Activated CD4-positive, alpha-beta T cell treated with anti-CD3 and anti-CD28 coated beads, Interleukin-2, amount 50 U/mL, for 24 hours (primary cell): ENCODE measurements at places on chromosomes 12 and 14.
A peak's percentile ranks its signal among the peaks of the same experiment; 100 is the strongest.

GRCh38 chr14:71533390-71533789 lies 398.8 kb upstream of the RGS6 start:
- no peak for DNase-seq

GRCh38 chr12:124947561-124948398 lies 33.3 kb upstream of the UBC start:
- DNase-seq, result no peak

GRCh38 chr14:76080471-76080870 lies 71.3 kb upstream of the GPATCH2L start:
- no peak for DNase-seq

DNA sequence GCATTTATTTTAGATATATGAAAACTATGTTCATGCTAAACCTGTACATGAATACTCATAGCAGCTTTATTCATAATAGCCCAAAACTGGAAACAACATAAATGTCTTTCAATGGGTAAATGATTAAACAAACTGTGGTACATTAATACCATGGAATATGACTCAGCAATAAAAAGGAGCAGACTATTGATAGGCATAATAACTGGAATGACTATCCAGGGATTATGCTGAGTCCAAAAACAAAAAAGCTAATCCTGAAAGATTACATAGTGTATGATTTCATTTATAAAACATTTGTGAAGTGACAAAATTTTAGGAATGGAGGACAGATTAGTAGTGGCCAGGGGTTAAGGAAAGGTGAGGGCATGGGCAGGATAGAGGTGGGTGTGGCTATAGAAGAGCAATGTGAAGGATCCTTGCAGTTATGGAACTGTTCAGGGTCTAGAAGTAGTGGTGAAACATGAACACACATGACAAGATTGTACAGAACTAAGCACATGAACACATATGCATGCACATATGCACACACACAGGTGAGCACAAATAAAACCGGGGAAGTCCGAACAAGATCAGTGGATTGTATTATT lies 61.1 kb upstream of the CDKN3 start:
- DNase-seq, result no peak

GRCh38 chr14:45332360-45332988 lies 79.5 kb upstream of the MIS18BP1 start:
- DNase-seq, result no peak

- DNase-seq, result no peak
Observed at GRCh38 chr12:129534966-129535750, 368.7 kb downstream of the TMEM132D start.

DNA sequence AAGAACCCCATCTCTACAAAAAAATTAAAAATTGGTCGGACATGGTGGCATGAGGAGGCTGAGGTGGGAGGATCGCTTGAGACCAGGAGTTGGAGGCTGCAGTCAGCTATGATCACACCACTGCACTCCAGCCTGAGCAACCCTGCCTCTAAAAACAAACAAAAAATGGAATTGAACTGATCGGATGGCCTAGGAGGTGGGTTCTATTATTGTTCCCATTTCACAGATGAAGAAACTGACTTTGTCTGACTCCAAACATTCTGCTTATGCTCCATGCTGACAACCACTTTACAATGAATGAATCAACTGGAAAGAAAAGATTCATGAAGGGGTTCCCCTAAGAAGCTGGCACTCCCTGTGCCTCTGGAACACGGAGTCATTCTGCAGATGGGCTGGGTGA lies 47.3 kb downstream of the TRPV4 start:
- DNase-seq, result no peak

GRCh38 chr14:83993545-83993944 lies 1536.4 kb upstream of the FLRT2 start:
- DNase-seq, result no peak

DNA sequence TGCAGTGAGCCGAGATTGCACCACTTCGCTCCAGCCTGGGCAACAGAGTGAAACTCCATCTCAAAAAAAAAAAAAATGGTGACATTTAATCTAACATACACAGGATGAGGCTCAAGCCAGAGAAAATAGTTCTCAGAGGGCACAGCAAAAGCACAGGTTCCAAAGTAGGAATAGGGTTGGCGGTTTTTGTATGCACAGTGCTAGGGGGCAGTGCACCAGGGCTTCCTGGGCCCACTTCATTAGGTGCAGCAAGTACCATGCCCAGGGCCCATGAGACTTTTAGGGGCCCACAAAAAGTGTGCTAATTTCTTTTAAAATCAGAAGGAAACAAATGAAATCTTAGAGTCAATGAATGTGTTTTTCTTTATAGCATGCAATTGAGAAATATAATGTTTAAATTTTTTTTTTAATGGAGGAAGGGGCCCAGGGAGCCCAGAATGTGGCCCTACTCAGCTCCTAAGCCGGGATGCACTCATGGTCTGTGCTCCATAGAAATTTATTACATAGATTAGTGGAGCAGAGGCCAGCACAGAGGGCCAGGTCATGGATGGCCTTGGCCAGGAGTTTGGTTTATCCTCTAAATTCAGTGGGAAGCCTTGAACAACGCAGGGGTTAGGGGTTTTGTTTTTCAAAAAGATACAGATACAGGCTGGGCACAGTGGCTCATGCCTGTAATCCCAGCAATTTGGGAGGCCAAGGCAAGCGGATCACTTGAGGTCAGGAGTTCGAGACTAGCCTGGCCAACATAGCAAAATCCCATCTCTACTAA lies 2.3 kb downstream of the AK7 start:
- DNase-seq, result no peak

- no peak for DNase-seq
Observed at GRCh38 chr14:65664436-65664835, 251.9 kb downstream of the FUT8 start.

GRCh38 chr14:86712176-86712575 lies 1182.2 kb downstream of the FLRT2 start:
- no peak for DNase-seq

DNA sequence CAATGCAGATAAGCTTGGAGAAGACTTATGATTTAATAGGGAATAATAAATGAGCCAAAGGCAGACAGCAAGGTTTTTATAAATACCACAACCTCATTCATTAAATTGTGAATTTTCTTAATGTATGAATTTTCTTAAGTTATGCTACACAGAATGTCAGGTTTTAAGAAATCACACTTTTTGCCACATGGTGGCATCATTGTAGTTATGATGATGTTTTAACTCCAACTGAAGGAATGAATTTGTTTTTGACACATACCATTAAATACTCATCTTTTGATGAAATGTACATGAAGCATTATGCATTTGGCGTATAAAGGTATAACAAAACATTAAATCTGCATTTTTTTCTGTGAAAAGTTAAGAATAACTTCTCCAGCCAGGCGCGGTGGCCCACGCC lies 524.1 kb upstream of the FBXO33 start:
- no peak for DNase-seq

DNA sequence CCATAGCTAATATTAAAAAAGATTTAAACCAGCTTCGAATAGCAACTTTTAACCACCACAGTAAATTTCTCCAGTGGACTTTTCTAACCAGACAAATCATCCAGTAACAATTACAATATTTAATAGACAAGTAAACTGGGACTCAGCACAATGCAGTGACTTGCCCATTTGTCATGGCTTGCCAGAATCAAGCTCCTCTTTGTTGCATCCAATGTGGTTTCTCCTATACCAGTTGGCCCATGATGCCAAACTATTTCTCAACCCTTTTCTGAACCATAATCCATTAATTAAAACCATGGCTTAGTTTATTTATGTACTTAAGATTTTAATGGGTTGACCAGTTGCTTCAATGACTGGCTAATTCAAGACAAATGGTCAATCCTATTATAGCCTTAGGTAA lies 64.4 kb downstream of the DIO2 start:
- DNase-seq, result no peak

GRCh38 chr12:116607039-116607438 lies 47.9 kb downstream of the MAP1LC3B2 start:
- DNase-seq, result no peak

- no peak for DNase-seq
Observed at GRCh38 chr14:29175706-29176105, 409.1 kb downstream of the FOXG1 start.

GRCh38 chr12:19196959-19197630 lies 67.6 kb downstream of the PLEKHA5 start:
- no peak for DNase-seq

GRCh38 chr12:22625762-22626294 lies 857 bp downstream of the ETNK1 start:
- DNase-seq, result peak; percentile 16

DNA sequence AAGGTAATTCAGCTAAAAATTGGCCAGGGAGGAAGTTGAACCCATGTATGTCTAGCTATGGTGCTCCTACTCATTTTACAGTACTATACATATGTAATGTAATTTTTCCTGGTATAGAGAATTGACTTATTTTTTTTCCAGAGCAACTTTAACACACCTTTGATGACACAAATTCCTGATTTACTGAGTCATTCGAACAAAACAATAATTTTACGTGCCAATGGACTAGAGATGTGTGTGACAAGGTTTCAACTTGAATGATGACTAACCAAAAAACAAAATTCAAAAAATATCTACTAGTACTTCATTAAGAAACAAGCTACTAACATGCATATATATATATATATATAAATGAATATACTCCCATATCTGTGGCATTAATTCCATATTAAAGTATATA lies 180.5 kb downstream of the KITLG start:
- no peak for DNase-seq

- no peak for DNase-seq
Observed at GRCh38 chr12:101039848-101040531, 170.0 kb downstream of the SLC5A8 start.

- DNase-seq, result peak; percentile 26
Observed at GRCh38 chr12:47079981-47080724, 394 bp upstream of the AMIGO2 start.

DNA sequence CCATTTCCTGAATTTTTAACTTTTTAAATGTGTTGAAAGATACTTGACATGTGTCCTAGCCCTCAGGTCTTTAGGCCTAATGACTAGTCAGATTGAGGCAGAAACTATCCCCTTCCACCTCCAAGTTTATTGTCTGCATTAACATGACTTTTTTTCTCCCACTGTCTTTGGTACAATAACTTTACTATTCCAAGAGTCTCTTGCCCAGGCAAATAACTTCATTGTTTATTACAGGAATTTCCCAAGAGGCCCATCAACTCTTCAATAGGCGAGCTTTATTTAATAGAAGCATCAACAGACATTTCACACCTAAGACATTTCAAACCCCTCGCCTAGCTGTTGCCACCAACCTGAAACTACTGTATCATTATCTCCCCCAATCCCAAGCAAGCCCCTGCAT lies 10.7 kb downstream of the NFKBIA start:
- no peak for DNase-seq

DNA sequence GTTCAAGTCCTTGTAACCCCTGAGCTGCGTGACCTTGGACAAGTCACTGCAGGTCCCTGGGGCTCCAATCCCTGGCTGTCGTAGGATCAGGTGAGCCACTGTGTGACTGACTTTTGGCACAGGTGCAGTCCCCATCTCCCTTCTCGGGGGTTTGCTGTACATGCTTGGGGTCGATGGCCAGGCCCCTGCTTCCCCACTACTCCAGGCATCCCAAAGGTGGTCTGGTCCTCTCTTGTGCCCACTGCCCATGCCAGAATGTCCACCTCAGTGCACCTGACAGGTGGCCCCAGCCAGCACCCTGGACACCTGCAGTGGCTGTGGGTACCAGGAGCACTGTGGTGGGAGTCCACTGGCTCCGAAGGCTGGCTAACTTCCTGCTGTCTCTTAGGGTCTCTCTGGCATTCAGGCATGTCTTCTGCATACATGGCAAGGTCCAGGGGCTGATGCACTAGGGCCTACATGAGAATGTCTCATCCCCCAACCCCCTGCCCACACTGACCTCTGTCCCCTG lies 14.7 kb downstream of the FOXN4 start:
- DNase-seq, result no peak

DNA sequence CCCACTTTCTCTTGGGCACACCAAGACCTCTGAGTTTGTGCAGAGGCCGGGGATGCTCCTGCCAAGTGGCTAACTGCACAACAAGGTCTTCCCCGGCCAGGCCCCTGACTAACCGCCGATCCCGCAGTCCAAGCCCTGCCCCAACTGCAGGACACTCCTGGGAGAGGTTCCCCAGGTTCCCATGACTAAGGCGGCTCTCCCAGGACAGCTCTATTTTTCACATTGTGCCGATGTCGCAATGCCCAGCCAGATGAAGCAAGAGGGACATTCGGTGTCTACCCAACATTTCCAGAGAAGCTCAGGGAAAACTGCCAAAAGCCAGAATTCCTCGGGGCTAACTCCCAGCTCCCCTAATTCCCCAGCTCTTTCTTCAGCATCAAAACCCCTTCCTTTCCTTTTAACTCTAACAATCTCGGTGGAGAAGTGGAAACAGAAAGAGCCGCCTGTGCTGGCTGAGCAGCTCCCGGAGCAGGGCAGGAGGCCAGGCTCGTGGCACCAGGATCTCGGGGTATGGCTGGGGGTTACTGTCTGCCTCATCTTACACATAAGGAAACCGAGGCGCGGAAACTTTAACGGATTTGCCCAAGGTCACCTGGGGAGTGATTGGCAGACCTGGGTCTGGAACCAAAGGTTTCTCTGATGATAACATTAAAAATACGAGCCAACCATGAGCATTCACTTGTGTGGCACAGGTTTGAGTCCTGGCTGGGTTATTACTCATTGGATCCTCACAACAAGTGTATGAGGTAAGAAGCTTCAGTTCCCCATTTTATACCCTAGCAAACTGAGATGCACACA lies 318.2 kb downstream of the BCL11B start:
- DNase-seq, result no peak

- DNase-seq, result no peak
Observed at GRCh38 chr14:56189307-56189706, 71.1 kb downstream of the PELI2 start.

DNA sequence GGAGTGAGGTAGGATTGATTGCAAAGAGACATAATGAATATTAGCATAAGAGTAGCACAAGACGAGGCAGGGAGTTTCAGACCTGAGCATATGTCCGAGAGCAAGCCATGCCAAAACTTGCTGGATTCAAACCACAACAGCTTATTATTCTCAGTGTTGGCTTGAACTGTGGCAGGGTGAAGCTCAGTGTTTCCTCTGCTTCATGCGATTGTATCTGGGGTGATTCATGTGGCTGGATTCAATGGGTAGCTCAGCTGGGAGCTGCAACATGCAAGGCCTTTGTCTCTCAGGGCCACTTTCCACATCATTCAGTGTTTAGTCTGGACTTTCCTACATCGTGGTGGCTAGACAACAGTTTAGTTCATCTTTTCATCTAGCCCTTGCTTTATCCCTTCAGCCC lies 22.1 kb upstream of the E2F7 start:
- DNase-seq, result no peak

GRCh38 chr12:64694130-64695040 lies 64.8 kb downstream of the GNS start:
- DNase-seq, result no peak

- DNase-seq, result no peak
Observed at GRCh38 chr12:91023326-91024004, 18.7 kb upstream of the EPYC start.

- DNase-seq, result no peak
Observed at GRCh38 chr12:116712458-116713303, 25.2 kb downstream of the SPRING1 start.
